ENCODE measurements at places on chromosomes 13 and 19.

DNA sequence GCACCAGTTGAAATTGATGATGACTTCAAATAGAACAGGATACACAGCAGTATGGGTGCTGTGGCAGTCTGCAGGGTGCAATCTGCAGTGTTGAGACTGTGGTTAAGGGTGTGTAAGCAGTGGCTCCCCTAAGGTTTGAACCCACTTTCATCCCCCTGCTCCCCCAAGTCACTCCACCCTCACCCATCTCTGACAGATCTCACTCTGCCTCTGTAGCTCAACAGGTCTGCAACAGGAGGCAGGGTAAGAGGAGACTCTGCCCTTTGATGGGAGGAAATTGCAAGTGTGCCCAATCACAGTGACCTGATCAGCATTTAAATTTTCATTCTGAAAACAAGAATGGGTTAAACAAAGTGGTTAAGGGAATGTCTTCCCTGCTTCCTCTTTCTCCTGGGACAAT is 92.4 kb downstream of the DCT start:
- no peak for DNase-seq

DNA sequence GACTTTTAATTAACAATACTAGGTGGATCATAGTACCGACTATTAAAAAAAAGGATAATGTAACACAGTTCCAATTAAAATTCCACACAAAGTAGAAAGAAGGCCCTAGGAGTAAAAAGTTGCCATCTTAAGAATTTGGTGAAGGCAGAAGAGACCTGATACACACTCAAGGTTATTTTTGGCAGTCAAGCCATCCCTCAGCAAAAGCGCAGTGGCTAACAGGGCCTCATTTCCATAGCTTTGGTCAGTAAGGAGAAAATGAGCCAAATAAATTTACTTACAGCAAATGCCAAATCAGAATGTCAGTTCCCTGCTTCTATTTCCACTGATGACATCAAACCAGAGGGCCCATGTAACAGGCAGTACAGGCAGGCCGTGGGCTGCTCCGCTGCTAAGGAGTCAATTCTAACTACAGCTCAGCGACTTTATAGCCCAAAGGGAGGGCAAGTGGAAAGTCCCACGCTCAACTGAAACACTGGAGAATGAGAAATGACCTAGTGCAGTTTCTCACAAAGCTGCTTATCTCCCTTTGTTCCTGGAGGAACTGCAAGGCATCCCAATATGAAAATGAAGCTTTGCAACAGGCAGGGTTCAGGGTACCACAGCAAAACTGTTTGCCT is 6.3 kb downstream of the ARGLU1 start:
- DNase-seq: no peak

- no peak for DNase-seq
Measured at GRCh38 chr19:4337906-4338440, 654 bp downstream of the STAP2 start.

DNA sequence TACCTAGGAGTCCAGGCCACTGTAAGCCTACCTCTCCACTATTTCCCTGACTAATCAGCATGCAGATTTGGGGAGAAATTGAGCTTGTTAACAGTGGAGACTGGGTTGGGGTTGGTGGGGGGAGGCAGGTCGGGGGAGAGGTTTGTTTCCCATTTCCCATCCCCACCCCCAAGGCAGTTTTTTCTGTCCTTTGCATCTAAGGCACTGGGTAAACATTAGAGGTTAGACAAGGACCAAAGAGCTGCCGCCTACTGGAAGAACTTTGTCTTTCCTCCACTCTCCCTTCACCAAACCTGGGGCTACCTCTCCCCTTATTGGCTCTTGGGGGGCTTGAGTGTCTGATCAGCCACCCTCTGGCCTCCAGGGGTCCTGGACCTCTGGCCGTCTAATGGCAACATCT is 953 bp downstream of the KCNN4 start:
- no peak for DNase-seq

DNA sequence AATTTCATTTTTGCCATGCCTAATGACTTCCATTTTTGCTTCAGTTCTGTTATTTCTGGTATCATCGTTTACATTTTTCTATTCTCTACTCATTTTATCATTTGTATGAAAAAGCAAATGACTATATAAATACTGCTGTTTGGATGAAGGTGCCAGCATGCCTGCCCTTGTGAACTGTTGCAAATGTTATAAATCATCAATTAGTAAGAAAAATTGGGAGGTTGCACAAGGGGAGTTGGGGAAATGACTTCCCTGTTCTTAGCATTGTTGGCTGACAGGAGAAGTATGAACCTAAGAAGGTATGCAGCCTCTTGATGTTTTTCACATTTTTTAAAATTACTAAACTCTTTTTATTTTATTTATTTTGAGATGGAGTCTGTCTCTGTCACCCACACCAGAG is 15.1 kb downstream of the SAFB start:
- DNase-seq: no peak

All from activated gamma-delta T cell treated with anti-CD3 and anti-CD28 coated beads, Interleukin-2, amount 50 U/mL, for 16 hours (primary cell).